ENCODE measurements at places on chromosomes 16 and 17. TPM values are rescaled to one million over a fixed set of nuclear protein-coding genes. Genes with fewer than 3 reads are reported as not detected.

DNA sequence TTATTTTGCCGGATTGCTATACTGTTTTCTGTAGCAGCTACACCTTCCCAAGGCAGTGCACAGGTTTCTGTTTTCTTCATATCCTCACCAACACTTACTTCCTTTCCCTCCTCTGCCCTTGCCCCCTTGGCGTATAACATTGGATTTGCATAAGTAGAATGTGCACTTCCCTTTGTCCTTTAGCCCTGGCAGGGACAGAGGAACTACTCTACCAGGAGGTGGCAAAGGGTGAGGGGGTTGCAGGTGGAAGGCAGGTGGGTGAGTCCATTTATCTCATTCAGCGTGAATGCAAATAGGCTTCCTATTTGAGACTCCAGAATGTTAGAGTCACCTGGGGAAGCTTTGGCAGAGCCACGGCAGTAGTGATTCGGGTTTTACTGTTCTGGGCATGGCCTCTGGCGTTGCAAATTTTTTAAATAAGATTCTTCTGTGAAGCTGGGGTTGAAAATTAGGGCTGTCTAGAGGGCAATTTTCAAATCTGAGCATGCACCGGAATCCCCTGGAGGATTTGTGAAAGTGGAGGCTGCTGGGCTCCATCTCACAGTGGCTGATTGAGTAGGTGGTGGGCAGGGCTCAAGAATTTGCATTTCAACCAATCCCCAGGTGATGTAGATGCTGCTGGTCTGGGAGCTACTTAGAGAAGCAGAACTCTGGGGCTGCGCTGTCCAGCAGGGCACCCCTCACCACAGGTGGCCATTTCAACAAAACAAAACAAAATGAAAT, 84.7 kb downstream of the PLCG2 start:
- no peak for DNase-seq

DNA sequence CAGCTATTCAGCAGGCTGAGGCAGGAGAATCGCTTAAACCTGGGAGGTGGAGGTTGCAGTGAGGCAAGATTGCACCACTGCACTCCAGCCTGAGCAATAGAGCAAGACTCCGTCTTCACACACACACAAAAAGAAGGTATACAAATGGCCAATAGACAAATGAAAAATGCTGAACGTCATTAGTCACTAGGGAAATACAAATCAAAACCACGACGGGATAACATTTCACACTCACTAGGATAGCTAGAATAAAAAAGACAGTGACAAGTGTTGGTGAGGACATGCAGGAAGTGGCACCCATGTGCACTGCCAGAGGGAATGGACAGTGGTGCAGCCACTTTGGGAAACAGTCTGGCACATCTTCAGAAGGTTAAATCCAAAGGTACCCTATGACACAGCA, 172.9 kb downstream of the FTO start:
- DNase-seq, result no peak

DNA sequence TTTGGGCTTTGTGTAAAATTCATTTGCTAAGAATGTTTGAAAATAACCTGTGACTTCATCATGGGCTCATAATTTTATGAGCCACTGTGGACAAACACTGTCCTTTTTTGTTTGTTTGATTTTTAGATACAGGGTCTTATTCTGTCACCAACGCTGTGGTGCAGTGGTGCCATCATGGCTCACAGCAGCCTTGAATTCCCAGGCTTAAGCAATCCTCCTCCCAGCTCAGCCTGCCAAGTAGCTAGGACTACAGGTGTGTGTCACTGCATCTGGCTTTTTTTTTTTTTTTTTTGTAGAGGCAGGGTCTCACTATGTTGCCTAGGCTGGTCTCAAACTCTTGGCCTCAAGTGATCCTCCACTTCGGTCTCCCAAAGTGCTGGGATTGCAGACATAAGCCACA, 8.3 kb downstream of the TEX2 start:
- DNase-seq, result no peak

DNA sequence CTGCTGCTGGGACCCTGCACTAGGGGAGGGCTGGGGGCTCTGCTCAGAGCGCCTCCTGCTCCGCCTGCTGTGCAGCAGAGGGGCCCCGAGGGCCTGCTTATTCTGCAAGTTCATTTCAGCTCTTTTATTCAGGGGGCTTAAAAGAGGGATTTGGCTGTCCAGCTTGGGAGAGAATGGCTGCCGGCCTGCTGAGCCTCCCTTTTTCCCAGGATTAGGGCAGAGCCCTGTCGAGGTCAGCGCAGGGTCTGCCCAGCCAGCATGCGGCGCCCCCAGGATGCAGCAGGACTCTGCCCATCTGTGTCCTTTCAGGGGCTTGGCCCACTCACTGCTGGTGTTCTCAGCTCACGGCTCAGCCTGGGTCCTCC, 1.1 kb downstream of the SMIM5 start:
- no peak for DNase-seq

DNA sequence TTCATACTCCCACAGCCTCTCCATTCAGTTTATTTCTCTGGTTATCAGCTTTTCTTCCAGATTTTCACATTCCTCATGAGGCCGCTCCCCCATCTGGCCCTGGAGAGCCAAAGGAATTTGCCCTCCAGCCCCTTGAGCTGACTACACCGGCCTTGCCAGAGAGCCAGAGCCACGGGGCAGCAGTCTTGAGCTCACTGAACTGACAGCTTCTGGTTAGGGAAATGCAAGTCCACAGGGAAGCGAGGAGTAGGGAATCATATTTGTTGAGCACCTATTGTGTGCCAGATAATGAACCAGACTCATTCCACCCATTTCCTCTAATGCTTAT, 102.4 kb downstream of the ABCC12 start:
- DNase-seq, result peak; percentile 49

DNA sequence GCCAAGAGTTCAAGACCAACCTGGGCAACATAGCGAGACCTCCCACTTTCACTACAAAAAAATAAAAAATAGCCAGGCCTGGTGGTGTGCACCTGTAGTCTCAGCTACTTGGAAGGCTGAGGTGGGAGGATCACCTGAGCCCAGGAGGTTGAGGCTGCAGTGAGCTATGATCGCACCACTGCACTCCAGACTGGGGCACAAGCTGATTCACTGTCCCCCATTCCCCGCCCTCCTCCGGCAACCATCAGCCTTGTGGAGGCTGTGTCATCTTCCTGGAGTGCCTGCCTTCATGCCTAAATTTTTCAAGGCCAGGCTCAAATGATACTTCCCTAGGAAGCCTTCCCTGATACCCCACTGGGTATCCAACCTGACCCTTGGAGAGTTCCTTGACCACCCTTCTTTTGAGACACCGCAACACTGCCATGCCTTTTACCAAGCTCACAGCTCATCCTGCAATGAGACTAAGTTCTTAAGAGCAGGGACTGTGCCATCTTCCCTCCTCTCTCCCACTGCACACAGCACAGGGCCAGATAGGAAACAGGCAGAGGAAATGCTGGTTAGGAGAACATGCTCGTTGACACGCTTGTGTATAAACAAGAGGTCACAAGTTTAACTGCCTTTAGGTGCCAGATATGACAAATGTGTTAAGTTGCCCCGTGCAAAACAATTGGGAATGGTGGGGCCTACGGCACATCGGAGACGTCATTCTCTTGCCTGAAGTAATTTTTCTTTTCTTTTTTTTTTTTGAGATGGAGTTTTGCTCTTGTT, 3.9 kb upstream of the SRCAP start:
- no peak for DNase-seq

Gene LRRC75A
- 0.63 TPM for polyA plus RNA-seq

Gene ZNF778
- 1.6 TPM for polyA plus RNA-seq
